ENCODE measurements at places on chromosomes 16 and 17.

- no peak for DNase-seq
Observed at GRCh38 chr17:73278465-73279453, 17.1 kb upstream of the CPSF4L start.

- no peak for DNase-seq
Observed at GRCh38 chr17:64739316-64740058, 77.4 kb upstream of the SMURF2 start.

- DNase-seq, result peak; percentile 33
Observed at GRCh38 chr16:84058211-84058610, 15.6 kb upstream of the SLC38A8 start.

DNA sequence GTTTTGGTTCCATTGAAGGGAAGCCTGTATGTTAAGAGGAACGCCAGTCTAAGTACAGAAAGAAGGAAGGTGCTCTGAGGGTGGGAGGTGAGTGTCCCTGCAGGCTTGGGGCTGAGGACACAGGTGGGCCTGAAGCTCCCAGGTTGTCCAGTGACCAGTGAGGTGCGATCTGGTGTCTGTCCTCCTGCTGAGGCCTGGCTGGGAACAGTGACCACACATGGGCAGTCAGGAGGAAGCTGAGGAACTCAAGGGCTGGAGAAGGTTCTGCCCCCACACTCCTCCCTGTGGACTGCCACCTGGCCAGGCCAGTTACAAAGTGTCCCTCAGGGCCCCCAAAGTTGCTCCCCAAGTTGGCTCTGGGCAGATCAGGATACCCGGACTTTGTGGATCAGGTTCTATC lies 102.1 kb downstream of the N4BP1 start:
- DNase-seq, result peak; percentile 47
